NCI-H1417 (cell line): ENCODE measurements at places on chromosomes 12 and 14.

DNA sequence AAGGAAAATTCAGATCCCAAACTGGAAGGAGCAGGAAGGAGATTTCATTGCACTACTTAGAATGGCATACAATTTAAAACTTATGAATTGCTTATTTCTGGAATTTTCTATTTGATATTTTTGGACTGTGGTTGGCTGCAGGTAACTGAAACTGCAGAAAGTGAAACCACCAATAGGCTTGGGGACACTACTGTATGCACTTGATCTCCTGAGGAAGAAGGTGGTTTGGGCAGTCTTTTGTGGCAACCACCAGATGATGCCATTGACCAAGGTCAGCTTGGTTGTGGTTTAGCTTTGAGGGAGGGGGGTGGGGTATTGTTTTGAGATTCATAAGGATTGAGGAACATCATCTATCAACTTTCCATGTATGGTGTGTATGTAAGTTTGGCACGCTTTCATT is 209.5 kb upstream of the STXBP6 start:
- DNase-seq = no peak

DNA sequence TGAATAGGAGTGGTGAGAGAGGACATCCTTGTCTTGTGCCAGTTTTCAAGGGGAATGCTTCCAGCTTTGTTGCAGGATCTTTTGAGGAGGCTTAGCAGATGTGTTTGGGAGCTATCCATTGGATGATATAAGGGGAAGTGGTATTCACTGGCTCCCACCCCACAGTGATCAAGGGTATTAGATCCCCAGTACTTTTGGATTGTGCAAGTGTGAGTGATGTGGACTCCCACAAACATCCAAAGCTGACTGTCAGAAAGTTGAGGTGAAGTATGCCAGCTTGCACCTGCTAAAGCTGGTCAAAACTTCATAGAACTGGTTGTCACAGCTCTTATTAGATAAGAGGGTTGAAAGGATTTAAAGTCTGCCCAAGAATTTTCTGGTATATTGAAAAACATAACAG is 110.1 kb upstream of the BTG1 start:
- no peak for DNase-seq

DNA sequence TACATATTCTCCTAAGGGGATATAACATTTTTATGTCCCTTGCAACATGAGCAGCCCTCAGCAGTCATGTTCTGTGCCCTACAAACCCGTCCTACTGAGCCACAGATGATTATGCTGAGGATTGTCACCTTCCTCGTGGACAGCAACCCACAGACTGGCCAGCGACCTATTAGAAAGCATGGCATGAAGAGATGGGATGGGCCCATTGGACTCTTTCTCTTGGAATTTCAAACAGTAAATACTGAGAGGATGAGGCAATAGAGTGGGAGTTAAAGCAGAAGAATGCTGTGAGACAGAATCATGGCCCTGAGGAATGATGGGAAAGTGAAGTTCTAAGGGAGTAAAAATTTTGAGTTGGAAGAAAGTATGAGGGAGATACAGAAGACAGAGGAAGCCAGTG is 149.9 kb upstream of the BTG1 start:
- no peak for DNase-seq

- DNase-seq = no peak
These were observed 37.7 kb downstream of the NCOR2 start for GRCh38 chr12:124529565-124530276.

DNA sequence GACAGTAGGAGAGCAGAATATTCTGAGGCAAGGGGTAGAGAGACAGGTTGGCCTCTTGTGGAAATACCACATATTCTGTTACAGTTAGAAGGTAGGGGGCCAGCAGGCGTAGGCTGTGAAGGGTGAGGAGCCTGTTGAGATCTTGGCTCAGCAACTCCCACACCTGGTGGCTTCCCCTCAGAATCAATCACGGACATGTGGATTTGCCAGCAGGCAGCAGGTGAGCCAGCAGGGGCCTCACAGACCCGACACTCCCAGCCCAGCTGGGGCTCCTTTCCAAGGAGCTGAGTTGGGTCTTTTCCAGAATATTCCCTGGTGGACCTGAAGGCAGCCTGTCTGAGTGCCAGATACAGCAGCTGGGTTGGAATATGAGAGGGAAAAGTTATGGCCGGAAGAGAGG is 150.0 kb upstream of the CRY1 start:
- no peak for DNase-seq

GRCh38 chr14:98564006-98564405 is 708.0 kb downstream of the BCL11B start:
- DNase-seq = no peak

GRCh38 chr12:122452701-122453285 is 30.3 kb upstream of the CLIP1 start:
- no peak for DNase-seq

- peak; percentile 16 for DNase-seq
These were observed at the start of gene HVCN1 for GRCh38 chr12:110688446-110689280. HVCN1 (minus strand) TSS chr12:110689115; CDS start chr12:110683245, 5,870 bp downstream.

DNA sequence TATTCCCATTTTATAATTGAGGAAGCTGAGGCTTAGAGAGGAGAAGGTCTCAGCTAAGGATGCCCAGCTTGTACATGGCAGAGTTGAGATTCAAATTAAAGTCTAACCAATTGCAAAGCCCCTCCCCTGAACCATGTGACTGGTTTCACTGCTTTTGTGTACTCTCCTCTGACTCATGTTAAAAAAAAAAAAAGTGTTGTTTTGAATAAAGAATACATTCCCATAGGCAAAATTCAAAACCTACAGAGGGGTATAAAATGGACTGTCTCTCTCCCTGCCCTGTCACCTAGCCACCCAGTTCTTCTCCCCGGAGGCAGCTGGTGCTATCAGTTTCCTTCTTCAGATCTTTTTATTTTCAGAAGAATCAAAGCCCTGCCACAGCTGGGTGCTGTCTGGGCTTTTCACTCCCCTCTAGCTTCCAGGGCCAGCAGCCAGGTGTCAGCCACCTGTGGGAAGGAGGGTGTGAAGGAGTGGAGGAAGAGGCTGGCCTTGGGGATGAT is 5.4 kb downstream of the PSMD9 start:
- DNase-seq = peak; percentile 42

GRCh38 chr12:15131431-15131830 is 89.8 kb downstream of the RERG start:
- DNase-seq = no peak

- no peak for DNase-seq
These were observed 57.3 kb downstream of the NTN4 start for GRCh38 chr12:95733141-95733825.

GRCh38 chr14:74089251-74090020 is 4.7 kb downstream of the LIN52 start:
- no peak for DNase-seq

DNA sequence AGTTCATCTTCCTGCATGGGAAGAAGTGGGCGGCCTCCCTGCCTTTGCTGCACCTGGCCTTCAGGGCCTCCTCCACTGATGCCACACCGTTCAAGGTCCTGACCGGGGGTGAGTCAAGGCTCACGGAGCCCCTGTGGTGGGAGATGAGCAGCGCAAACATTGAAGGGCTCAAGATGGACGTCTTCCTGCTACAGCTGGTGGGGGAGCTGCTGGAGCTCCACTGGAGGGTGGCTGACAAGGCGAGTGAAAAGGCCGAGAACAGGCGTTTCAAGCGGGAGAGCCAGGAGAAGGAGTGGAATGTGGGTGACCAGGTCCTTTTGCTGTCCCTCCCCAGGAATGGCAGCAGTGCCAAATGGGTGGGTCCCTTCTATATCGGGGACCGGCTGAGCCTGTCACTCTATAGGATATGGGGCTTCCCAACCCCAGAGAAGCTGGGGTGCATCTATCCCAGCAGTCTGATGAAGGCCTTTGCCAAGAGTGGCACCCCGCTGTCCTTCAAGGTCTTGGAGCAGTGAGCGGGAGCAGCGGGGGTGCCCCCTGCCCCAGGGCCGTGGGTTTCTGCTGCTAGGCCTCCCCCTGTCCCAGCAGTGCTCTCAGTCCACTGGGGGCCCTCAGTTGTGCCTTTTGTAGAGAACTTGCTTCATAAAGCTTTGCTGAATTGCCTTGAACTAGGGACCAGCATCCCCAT is 12.4 kb downstream of the CBLN3 start:
- DNase-seq = no peak

- no peak for DNase-seq
These were observed 180.5 kb upstream of the SFSWAP start for GRCh38 chr12:131530422-131530821.

GRCh38 chr12:71415336-71416231 is 24.0 kb upstream of the LGR5 start:
- peak; percentile 54 for DNase-seq

DNA sequence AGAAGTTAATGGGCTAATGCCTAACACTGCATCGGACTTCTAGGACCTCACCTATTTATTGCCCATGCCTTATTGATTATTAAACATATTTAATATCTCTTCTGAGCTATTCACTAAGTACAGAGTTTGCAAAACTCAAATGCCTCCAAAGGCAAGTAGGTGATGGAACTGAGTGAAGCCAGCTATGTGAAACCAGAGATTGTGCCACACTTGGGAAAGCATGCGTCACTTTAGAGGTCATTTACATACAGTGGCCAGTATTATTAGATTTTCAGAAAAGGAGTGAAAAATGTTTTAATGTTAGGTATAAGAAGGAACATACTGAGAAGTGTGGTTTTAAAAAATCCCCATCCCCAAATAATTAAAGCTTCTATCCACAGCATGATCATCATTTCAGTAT is 27.7 kb downstream of the PDE6H start:
- DNase-seq = no peak

DNA sequence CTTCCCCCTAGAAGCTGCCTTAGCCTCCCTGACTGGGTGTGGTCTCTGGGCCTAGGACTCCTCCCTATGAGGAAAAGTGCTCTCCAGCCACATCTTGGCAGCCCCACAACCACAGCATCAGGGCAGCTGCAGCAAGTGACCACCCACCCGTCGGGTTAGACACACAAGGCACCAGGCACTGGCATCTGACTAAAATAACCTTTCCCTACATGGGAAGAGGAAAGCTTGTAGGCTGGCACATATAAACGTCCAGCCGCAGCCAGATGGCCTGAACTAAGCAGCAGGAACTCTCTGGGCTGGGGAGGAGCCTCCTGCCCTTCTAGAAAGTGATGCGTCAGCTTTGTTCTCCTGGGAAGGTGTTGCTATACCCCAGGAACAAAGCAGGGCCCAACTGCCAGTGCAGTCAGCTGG is 328.7 kb downstream of the DPF3 start:
- DNase-seq = no peak

- no peak for DNase-seq
These were observed 63.6 kb downstream of the TTLL5 start for GRCh38 chr14:75724414-75725204.

DNA sequence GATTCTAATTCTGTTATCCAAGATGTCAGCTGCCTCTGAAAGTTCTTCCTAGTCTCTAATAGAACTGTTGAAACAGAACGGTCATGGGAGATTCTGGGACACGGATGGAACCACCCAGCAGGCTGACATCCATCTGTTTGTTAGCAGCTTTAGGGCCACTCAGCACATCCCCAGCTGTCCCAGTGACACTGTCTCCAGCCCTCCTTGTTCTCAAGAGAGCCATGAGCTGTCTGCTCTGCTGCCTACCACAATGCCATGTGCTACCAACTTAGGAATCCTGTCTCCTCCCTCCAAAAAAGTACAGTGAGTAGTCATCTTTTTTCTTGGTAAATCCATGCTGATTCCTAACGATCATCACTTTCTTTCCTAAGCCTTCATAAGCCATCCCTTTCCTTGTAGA is 130.5 kb downstream of the ZFP36L1 start:
- DNase-seq = no peak

- no peak for DNase-seq
These were observed 25.0 kb downstream of the PRICKLE1 start for GRCh38 chr12:42564556-42564955.

- no peak for DNase-seq
These were observed 4.6 kb upstream of the VRK1 start for GRCh38 chr14:96792591-96792990.

DNA sequence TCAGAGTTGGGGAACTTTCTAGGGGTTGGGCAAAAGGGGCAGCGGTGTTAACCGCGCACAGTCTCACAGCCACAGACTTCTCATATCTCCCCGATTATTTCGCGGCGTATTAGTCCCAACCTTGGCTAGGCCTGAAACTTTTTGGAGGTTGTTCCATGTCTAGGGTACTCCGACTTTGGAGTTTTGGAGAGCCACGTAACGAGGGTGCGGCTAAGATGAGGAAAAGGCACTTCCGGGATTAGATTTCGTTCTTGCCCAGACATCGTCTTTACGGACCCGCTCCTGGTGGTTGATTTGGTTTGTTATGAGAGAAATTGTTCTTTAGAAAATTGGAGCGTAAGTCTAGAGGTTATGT is 513 bp downstream of the CCNK start:
- no peak for DNase-seq

- no peak for DNase-seq
These were observed 299.0 kb upstream of the FOXG1 start for GRCh38 chr14:28467611-28468010.

GRCh38 chr12:99257672-99258071 is 389.9 kb upstream of the GARIN6 start:
- no peak for DNase-seq

- no peak for DNase-seq
These were observed 42.3 kb upstream of the EVL start for GRCh38 chr14:100022772-100023451.

DNA sequence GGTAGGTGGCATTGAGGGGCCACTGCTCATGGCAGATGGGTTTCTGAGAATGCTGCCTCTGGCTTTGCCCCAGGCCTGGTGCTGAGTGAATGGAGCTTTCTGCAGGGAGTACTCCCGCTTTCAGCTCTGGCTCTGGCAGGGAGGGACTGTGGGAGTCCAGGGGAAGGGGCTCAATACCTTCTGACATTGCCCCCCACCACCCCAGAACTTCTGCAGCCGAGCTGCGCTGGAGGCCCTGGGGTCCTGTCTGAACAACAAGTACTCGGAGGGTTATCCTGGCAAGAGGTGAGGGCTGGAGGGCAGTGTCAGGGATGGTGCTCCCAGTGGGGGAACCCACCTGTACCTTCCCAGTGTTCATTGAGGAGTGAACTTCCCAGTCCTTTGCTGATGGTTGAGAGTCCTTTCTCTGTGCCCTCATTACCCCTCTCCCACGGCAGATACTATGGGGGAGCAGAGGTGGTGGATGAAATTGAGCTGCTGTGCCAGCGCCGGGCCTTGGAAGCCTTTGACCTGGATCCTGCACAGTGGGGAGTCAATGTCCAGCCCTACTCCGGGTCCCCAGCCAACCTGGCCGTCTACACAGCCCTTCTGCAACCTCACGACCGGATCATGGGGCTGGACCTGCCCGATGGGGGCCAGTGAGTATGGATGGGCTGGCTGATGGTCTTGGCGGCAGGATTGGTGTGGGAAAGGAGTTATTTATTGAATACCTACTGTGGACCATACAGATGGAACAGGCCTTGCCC is 1.9 kb downstream of the SHMT2 start:
- DNase-seq = no peak
